Head of caudate nucleus (tissue), 42 donors: ENCODE measurements at places on chromosomes 6 and 20.

DNA sequence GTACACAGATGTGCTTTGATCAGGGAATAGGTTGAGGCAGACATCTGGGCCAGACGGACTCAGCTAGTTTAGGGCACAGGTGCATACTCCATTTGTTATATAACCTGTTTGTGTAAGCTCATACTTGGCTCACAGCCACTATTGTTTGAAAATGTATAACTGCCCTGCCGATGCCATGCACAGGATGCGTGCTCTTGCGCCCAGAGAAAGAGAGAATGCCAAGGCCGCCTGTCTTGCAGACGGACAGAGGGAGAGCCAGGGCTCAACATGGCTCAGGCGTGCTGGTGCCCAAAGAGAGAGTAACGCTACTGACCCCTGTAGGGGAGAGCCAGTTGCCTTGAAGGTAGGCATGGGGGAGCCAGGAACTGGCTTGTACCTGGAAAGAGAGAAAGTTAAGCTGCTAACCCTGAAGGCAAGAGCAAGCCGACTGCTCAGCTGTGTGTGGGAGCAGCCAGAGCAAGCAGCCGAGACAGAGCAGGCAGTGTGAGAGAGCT lies 57.7 kb downstream of the FAM229B start:
- no peak for DNase-seq

DNA sequence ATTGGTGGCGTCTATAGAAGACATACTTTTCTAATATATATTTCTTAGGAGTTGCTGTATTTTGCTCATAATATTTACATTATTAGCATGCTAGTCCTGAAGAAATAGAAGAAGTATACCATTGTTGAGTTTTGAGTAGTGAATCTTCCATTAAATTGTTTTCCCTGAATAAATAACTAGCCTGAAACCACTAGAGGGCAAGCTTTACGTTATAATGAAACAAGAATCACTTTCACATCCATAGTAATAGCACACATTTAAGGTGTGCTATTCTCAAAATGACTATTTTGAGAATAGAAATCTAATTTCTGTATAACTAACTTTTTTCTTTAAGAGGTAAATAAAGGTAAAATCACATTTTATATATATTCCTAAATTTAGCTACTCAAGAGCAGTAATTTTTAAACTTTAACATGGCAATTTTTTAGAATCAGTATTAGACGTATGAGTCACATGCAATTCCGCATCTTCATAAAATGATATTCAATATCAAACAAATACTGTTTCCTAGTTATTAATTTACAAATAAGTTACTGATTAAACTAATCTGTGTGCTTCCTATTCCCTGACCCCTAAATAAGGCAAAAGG lies 213.2 kb upstream of the MANEA start:
- no peak for DNase-seq

DNA sequence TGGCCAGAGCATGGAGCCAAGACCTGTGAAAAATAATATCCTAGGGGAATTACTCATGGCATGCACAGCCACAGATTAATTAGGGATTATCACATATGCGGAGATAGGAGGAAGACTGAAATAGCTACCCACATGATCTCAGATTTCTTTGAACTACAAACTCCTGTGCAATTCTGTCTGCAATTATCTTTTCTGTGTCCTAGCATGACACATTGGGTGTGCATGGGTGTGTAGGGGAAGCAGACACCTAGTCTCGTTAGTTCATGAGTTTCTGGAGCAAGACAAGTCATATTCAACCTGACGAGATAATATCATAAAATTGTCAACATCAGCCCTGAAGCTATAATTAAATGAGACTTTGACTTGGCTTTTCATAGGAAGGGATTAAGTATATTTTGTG lies 3.6 kb upstream of the SLC17A4 start:
- no peak for DNase-seq

DNA sequence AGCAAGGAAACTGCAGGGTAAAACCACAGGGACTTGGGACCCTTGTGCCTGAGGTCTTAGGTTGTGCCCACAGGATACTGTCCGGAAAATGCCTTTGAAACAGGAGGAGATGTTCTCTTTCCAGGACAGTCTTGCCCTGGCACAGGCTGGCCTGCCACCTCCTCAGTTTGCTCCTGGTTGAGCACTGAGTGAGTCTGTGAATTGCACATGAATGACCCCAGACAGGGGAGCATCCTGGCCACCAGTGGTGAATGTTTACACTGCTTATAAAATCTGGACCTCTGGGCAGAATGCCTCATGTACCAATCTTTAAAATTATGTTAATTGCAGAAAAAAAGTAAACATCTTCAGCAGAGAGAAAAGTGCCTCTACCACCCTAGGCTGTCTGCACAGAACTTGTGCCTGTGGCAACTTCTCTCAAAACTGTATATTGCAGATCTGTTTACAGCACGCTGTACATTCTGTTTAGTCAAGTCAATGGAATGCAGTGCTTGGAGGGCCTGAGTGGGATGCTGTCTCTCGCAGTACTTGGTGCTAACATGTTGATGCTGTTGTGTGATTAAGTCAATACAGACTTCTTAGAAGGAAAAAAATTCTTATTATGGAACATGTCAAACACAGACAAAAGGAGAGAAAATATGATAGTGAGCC lies 242.1 kb downstream of the SOD2 start:
- no peak for DNase-seq
